ENCODE measurements at places on chromosomes 5 and 9.

DNA sequence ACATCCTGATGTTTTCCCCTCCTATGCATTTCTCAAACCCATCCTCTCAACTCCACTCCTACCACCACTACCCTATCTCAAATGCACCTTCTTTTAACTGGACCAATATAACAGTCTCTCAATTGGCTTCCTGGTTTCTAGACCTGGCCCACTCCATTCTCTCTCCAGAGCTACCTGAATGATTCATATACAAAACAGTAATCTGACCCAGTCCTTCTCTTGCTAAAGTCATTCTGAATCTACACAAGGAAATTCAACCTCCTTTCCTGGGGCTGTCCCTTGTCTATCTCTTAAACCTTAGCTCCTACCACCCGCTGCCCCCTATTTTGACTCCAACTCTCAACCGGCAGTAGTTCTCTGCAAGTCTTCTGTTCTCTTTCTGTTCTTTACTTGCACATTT, 97.2 kb downstream of the PCSK1 start:
- DNase-seq = no peak

- no peak for DNase-seq
These were observed 4.5 kb downstream of the TENT4A start for GRCh38 chr5:6717687-6718086.

DNA sequence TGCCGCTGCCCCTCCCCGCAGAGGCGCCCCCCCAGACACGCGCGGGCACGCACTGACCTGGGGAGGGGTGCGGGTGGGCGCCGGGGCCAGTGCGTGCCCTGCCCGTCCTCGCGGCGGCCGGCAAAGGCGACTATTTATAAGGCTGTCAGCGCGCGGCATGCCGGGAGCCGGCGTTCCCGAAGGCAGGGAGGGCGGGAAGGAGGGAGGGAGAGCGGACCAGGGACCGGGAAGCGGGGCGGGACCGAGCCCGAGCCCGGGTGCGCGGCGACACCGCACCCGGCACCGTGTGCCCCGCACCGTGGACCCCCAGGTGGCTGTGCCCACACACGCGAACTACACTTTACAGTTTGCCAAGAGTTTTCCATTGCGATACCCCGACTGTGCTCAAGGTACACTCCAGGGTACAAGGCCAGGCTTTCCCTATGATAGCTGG, at the start of gene AK1:
AK1 (minus strand) TSS at position 110 of the 433 bp plus-strand sequence. CDS start 3,058 bp downstream, outside the sequence.
- DNase-seq = no peak

- no peak for DNase-seq
These were observed 20.5 kb downstream of the ERAP2 start for GRCh38 chr5:96896806-96897205.

Measured in effector CD4-positive, alpha-beta T cell (primary cell).